ENCODE measurements at places on chromosomes 5 and 9. TPM values are rescaled to one million over a fixed set of nuclear protein-coding genes. Genes with fewer than 3 reads are reported as not detected.
A peak's percentile ranks its signal among the peaks of the same experiment; 100 is the strongest.

The SLC45A2 gene
- total RNA-seq: 0.33 TPM

The WDR31 gene
- 12.9 TPM for total RNA-seq

The ZFP2 gene
- total RNA-seq: not detected

The PLCXD3 gene
- 0.11 TPM for total RNA-seq

The CHSY3 gene
- 0.33 TPM for total RNA-seq

The TRMO gene
- 12.0 TPM for total RNA-seq

The FGF1 gene
- 0.44 TPM for total RNA-seq

The ANKRD18B gene
- total RNA-seq: 4.6 TPM

The NDUFAF2 gene
- 20.7 TPM for total RNA-seq

The CTXN3 gene
- total RNA-seq: not detected

The PCDHAC1 gene
- total RNA-seq: 0.90 TPM

DNA sequence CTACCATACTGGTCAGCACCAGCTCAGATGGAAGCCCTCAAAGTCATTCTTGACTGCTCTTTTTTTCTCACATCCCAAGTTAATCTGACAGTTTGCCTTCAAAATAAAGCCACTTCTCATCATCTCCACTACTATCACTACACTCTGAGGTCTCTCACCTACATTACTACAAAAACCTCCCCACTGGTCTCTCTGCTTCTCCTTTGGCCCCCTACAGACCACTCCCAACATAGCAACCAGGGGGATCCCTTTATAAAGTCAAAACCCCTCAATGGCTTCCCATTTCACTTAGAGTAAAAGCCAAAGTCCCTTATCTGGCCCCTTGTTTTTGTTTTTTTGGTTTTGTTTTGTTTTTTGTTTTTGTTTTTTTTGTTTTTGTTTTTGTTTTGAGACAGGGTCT, 4.6 kb downstream of the ARAP3 start:
- no peak for DNase-seq

DNA sequence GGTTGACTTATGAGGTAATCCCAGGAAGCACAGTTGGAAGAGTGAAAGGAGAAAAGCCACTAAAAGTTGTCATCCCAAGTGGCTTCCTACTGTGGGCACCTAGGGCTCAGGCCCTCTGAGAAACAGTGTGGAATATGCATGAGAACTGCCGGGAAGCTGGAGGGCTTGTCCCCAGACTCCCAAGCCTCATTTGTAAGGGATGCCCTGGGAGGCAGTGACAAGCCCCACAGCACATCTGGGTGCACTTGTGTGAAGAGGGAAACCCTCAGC, 64.5 kb downstream of the SFXN1 start:
- no peak for DNase-seq

DNA sequence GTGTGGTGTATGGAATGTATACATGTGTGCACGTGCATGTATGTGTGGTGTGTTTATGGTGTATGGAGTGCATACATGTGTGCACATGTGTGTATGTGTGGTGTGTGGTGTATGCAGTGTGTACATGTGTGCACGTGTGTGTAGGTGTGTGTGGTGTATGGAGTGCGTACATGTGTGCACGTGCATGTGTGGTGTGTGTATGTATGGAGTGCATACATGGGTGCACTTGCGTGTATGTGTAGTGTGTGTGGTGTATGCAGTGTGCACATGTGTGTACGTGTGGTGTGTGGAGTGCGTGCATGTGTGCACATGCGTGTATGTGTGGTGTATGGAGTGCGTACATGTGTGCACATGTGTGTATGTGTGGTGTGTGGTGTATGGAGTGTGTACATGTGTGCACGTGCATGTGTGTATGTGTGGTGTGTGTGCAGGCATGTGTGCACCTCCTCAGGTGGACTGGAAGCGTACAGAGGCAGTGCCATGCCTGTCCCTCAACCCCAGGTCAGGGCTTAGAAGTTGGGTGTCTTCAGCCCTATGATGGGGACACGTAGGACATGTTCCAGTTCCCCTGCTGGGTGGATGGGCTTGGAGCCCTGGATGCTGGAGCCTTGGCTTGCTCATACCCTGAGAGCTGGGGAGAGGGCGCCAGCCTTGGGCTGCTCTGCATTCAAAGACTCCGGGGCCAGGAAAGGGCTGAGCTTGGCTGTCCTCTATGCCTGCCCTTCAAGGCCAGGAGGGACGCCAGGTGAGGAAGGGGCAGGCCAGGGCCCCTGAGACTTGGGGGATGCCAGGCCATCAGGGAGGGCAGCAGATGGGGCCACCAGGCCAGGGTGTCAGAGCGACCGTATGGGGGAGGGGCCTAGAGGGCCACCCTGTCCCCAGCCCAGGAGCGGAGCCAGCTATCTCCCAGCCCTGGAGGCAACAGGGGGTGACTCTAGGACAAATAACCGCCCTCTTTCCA, 12.2 kb downstream of the MYMK start:
- no peak for DNase-seq

GRCh38 chr9:129416821-129417539, 203.9 kb downstream of the C9orf50 start:
- no peak for DNase-seq

- DNase-seq: no peak
Observed at GRCh38 chr5:96427824-96428223, 5.2 kb downstream of the PCSK1 start.

- DNase-seq: no peak
Observed at GRCh38 chr9:110912419-110913291, 125.6 kb downstream of the LPAR1 start.

DNA sequence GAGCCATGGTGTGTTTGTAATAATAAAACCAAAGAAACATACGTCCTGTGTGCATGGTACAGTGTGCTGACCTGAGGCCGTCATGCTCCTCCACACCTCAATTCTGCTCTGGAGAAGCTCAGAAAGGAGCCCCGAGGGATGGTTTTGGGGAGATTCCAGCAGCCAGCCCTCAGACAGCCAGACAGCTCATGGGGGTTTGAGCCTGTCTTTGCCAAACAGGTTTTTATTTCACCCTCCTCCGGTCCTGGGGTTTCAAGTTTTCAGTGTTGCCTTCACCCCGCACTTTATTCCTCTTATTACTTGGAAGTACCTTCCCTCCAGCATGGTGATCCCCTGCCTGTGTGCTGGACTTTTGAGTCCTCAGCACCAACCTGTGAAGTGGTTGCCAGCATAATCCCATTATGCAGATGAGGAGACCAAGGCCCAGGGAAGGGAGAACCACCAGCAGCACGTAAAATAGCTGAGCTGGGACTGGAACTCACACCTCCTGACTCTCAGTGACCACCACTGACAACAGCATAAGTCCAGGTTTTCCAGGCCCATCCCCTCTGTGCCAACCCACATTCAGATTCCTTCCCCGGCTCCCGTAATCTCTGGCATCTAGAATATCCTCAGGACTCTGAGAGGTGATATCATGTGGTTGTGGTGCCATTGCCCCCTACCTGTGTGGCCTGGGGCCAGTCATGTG, 35.1 kb downstream of the TGFBI start:
- DNase-seq: no peak

DNA sequence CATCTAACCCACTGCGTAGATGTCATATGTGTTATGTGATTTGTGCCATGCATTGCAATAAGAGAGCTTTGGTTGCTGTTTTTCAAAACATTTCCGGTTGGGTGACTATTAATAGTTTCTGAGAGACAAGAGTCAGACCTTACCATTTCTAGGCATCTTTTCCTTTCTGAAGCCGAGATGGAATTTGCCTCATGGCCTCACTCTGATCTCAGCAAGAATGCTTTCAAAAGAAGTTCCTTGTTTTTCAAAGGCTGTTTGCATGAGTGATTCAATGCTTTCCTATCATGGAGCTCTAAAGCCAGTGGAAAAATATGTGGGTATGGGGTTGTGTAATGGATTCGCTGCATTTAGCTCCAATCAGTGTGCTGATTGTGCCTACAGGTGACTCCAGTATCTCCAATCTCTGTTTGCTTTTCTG, 203.1 kb upstream of the PPP1R2B start:
- DNase-seq: no peak

DNA sequence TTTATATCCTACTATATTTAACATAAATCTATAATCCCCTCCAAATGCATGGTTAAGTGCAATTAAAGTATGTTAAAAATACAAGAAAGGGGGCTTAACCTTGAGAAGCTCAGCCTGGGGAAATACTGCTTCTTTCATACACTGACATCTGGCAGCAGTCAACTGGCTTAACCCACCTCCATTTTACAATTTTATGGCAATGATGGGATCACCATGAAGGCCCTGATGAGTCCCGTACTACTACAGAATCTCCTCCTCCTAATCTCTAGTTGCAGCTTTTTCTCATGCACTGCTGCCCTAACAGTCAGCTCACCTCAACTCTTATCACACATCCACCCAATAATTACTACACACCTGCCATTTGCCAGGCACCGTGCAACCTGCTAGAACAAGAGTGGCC, 40.9 kb downstream of the ZNF608 start:
- no peak for DNase-seq

- no peak for DNase-seq
Observed at GRCh38 chr9:112002131-112002846, 105.7 kb downstream of the UGCG start.

- DNase-seq: peak; percentile 70
Observed at GRCh38 chr5:56211298-56211865, 21.7 kb downstream of the ANKRD55 start.

DNA sequence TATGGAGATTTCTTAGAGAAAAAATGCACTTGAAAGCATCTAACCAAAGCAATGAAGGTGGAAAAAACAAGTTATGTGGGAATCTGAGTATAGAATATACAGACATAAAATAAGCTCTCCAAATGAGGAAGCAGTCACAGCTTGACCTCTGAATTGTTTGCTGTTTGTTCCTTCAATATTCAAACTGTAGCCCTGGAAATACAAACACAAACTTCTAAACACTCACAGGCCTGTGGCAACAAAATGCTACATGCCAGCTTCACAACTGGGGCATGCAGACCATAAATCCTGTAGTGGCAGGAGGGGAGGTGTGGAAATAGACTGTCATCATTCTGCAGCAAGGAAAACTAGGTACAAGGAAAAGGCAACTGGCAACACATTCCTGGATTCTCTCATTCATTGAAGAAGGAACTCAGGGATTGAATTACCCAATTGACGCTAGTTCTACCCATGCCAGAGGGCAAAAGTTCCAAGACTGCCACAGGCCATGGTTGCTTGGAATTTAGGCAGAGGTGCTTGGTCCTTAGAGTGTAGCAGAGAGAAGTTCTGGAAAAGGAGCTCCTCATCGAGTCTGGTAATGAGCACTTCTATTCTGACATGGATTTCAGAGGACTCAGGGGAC, 349.6 kb downstream of the PDE4D start:
- peak; percentile 84 for DNase-seq

GRCh38 chr9:85237478-85237877, 504.3 kb downstream of the AGTPBP1 start:
- DNase-seq: no peak

- DNase-seq: no peak
Observed at GRCh38 chr5:57676222-57677098, 193.8 kb upstream of the ACTBL2 start.

DNA sequence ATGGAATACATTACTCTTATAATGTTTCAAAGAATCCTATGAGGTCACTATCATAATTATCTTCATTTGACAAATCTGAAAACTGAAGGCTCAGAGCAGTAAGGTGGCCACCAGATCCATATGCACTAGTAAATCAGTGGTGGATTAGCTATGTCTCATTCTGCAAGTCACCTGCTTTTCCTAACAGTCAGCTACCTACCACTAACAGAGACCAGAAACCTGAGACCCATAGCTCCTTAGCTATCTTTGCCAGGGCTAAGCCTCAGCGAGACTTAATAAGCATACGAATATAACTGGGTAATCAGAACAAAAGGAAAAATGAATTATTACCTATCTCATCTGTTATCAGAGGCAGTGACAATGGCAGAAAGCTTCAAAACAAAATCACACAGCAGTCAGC, 118.7 kb downstream of the AUH start:
- no peak for DNase-seq

- no peak for DNase-seq
Observed at GRCh38 chr9:37952731-37953130, 48.8 kb upstream of the SLC25A51 start.

- peak; percentile 43 for DNase-seq
Observed at GRCh38 chr9:33117306-33117705, 40.8 kb upstream of the SMU1 start.

GRCh38 chr5:140303966-140304365, 1.1 kb upstream of the PFDN1 start:
- DNase-seq: no peak

DNA sequence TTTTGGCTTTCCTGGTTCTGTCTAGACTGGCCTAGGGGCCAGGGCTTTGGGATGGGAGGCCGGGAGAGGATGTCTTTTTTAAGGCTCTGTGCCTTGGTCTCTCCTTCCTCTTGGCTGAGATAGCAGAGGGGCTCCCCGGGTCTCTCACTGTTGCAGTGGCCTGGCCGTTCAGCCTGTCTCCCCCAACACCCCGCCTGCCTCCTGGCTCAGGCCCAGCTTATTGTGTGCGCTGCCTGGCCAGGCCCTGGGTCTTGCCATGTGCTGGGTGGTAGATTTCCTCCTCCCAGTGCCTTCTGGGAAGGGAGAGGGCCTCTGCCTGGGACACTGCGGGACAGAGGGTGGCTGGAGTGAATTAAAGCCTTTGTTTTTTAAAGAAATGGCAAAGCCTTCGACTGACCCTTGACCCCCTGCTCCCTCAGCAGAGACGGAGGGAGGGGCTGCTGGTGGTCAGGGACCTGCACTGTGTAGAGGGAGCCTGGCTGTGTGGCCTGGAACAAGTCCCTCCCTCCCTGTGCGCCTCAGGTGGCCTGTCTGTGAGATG, 11.1 kb downstream of the FPGS start:
- DNase-seq: no peak

GRCh38 chr9:137130176-137130755, 8.7 kb upstream of the GRIN1 start:
- DNase-seq: no peak
